GM20000 (cell line): ENCODE measurements at places on chromosomes 3 and 15.

DNA sequence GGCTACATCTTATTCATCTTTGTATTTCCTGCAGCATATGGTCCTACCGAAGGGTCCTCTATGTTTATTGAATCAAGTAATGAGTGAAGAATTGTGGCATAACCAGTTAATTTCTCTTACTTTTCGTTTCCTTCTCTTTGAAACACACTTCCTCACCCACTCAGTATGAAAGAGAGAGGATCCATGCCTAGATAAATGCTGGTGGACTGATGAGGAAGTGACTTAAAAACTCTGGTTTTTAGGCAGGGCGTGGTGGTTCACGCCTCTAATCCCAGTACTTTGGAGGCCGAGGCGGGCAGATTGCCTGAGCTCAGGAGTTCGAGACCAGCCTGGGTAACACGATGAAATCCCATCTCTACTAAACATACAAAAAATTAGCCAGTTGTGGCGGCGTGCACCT is 2.2 kb upstream of the MB21D2 start:
- DNase-seq: no peak

DNA sequence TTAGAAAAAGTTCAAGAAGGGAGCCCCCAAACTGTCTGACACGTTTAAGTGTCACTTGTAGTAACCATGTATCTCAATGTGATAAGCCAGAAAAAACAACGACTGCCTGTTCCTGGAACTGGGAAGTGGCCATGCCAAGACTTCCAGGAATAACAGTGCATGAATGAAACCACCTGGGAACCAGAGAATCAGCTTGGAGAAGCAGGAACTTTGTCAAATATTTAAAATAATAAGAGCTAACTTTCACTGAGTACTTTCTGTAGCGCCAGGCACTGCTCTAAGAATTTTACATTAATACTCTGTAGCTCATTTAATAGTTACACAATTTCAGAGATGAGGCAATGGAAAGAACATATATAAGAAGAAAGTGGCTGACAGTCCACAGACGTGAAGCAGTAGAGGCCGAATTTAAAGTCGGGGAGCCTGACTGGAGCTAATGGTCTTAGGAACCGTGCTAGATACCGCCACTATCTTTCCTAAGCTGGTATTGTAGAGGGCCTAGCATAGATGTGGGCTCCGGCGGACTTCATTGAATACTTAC is 876 bp downstream of the PLSCR1 start:
- DNase-seq: no peak

GRCh38 chr3:110686701-110687100 is 384.9 kb upstream of the NECTIN3 start:
- DNase-seq: no peak

- DNase-seq: no peak
These were observed 85.1 kb downstream of the EFL1 start for GRCh38 chr15:82177291-82178010.

GRCh38 chr15:100022806-100023205 is 289.6 kb upstream of the LYSMD4 start:
- no peak for DNase-seq
